ENCODE measurements at places on chromosomes 3 and 15. TPM values are rescaled to one million over a fixed set of nuclear protein-coding genes. Genes with fewer than 3 reads are reported as not detected.

Gene COLQ
- 3.3 TPM for total RNA-seq

Gene KCNMB3
- total RNA-seq: 0.36 TPM

DNA sequence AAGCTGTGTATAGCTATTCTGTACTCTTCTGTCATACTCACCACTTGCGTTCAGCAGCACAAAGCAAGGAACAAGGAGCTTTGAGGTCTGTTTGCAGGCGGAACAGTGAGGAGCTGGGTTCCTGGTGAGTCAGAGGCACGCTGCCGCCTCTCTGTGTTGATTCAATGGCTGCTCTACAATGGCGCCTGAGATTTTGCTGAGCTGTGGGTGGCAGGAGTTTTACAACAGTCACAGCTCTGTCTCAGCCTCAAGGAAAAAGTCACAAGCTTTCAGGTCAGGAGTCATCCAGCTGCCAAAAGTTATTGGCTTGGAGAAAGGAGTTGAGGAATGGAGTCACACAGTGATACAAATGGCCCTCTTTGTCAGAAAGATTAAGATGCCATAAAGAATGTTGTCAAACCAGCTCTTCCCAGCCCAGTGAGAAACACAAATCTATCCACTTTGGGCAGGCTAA is 98.1 kb downstream of the SSR3 start:
- no peak for DNase-seq

Gene SLC9A9
- 7.5 TPM for total RNA-seq

Gene ACKR4
- not detected for total RNA-seq

DNA sequence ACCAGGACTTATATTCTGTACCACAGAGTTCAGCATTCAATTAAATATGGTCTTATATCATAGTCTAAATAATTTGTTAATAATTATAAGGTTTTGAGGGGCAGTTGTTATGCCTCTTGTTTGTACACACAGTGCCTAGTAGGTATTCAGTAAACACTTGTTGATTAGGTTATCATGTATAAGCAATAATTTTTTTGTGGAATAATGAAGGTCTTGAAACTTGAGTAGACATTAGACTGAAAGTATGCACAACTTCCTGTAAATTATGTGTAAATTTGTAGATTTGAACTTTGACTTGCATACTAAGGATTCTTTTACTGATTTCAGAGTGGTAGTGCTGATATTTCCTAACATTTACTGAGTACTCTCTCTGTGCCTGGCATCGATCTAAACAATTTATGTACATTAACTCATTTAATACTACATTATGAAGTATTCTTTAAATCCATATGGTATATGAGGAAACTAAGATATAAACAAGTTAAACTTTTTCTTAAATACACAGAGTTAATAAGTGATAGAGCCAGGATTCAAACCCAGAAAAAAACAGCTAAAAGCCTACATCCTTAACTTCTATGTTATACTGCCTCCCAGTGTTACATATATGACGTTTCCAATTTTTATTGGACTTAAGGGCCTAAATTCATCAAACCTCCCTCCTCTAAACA is 65.1 kb downstream of the GLCE start:
- DNase-seq: no peak

GRCh38 chr3:18672561-18672960 is 247.4 kb upstream of the SATB1 start:
- no peak for DNase-seq

GRCh38 chr15:98966091-98966787 is 41.4 kb downstream of the PGPEP1L start:
- DNase-seq: no peak

DNA sequence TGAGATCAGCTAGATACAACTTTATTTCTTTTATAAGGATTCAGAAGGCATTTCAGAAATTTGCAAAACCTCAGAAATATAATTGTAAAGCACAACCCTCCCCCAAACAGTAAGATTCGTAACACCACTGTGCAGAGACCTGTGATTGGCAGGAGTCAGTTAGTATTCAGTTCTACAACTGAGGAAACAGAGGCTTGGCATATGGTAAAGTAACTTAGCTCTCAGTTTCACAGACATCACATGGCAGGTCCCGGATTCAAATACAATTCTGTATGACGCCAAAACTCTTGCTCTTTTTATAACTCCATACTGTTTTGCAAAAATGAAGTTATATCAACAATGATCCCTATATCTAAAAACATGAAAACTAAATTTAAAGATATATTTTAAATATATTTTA is 225.6 kb upstream of the LMCD1 start:
- no peak for DNase-seq

Gene LRRC2
- total RNA-seq: 0.33 TPM

Gene SCN11A
- total RNA-seq: 0.11 TPM

DNA sequence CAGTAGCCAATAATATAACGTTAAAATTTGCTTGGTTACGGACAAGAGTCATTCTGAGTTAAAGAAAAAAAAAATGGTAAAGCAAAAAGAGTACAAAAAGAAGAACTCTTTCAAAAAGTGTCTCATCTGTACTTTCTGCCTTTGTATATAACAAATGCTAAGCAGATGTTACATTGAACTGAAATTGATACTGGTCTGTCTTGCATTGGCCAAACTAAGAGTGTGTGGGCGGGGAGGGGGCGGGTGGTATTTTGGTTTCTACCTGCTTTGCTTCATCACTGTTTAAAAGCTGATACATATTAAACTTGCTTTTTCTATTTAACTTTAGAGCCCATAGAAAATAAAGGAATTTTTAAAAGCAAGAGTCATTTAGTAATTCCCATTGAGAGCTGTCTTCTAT is 215.0 kb upstream of the THBS1 start:
- DNase-seq: no peak

GRCh38 chr15:25703726-25704125 is 159.4 kb downstream of the ATP10A start:
- DNase-seq: no peak

- no peak for DNase-seq
Measured at GRCh38 chr3:104206925-104207324, 1159.8 kb upstream of the ALCAM start.

GRCh38 chr15:66831801-66832390 is 129.9 kb downstream of the SMAD6 start:
- no peak for DNase-seq

- DNase-seq: no peak
Measured at GRCh38 chr3:171257251-171258203, 202.7 kb downstream of the TNIK start.

Gene EHHADH
- 0.73 TPM for total RNA-seq

GRCh38 chr3:114508208-114508607 is 214.4 kb downstream of the TIGIT start:
- no peak for DNase-seq

Gene ALDH1A2
- not detected for total RNA-seq

DNA sequence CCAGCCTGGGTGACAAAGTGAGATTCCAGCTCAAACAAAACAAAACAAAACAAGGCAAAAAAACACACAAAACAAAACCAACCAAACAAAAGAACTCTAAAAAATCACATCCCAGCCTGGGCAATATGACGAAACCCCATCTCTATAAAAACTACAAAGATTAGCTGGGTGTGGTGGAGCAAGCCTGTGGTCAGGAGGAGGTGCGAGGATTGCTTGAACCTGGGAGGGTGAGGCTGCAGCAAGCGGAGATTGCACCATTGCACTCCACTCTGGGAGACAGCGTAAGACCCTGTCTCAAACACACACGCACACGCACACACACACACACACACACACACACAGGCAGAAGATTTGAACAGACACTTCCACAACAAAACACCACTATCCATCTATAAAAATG is 99.6 kb downstream of the SHQ1 start:
- DNase-seq: peak; percentile 33

DNA sequence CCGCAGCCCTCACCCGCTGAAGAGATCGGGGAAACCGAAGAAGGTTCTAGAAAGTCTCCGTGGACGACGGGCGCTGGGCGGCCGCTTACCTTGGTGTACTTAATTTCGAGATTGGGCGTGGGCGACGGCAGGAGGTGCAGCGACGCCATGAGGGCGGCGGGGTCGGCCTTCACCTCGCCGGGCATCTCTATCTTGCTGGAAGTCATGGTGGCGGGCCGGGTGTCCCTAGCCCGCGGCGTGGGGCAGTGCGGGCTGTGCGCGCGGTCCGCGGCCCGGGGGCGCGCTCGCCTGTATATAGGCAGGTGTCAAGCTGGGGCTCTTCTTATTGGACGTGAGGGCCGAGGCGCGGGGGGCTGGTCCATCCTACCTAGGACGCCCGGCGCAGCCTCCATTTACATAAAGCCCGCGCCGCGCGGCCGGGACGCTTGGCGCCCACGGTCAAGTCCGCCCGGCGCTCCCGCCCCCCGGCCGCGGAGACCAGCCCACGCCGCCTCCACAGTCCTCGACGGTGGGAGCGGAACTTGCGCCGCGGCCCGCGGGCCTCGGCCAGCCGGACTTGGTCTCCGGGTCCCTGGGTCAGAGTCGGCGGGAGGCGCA is at the start of gene ALDH1A2:
TSS of gene ALDH1A2 (minus strand) at position 267 of the 597 bp plus-strand sequence. CDS start at position 206, 61 bp downstream.
- no peak for DNase-seq

Gene AHSG
- total RNA-seq: not detected

- no peak for DNase-seq
Measured at GRCh38 chr3:68072062-68072461, 417.6 kb upstream of the SUCLG2 start.

DNA sequence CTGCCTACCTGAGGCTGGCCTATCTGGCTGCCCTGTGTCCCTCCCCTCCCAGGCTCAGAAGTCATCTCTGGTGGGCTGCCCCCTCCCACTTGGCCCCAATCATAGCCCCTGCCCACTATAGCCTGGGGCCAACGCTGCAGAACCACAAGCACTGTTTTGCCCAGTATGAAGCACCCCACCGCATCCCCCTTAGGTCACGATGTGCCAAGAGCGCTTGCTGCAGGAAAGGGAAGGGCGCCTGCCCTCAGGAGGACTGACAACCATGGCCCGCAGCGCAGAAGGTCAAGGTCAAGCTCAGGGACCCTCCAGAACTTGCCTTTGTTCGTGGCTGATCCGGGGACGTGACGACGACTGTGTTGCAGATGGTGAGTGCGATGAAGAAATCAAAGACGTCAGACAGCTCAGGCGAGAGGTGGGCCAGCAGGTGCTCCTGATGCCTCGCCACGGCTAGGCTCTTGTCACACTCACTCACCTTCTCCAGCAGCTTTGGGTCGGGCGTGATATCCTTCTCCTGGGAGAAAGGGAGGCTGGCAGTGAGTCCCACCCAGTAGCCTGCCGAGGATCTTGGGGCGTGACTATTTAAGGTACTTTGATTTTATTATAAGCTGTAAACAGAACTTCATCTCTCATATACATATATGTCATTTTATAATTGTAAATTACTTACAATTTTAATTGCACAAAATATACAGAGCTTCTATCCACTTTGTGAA is 146.6 kb downstream of the ATP10A start:
- DNase-seq: no peak

Gene MESP1
- total RNA-seq: 0.24 TPM

DNA sequence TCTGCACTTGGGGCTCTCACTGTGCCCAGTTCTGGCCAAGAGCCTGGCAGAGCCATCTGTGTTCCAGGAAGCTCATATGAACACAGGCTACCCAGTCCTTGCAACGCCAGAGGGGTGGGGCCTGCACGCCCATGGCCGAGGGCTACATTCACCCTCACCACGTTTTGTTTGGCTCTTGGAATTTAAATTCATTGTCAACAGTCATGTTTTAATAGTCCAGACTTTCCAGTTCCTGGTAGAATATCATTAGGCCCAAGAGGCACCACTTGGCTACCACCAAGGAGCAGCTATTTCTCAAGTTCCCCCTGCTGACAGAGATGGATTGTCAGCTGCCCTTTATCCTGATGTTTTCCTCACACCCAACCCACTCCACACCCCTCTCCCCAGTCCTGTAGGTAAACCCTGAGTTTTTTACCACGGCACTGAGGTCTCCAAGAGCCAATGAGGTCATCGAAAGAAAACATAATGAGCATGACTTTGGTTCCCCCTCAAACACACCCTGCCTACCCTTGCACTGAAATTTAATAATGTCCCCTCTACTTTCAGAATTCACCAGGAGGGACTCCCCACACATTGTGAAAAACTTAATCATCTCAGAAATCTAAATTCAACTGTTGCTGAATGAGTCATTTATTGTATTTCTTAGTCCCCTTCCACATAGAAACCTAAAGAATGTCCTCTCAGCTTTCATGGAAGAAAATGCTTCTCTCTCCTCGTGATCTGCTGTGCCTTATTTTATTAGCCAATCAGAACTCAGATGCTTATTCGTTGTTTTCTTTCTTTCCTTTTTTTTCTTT is 125.1 kb downstream of the SHQ1 start:
- no peak for DNase-seq

Gene ANO10
- 6.1 TPM for total RNA-seq

Gene UROC1
- not detected for total RNA-seq

DNA sequence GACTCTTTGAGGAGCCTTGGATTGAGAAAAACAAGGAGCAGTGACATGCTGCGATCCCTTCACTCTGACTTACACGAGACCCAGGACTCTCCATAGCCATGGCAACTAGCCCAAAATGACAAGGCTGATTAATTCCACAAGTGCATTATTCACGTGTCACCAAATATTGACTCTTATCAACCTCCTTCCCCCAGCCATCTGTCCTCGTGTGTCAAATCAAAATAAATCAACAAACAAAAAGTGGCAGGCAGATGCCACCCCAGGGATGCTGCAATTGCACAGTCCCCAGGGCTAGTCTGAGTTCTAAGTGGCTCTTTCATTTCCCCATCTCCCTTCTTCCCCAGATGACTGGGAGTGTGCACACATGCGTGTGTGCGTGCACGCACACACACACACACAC is 104.9 kb downstream of the AQP9 start:
- no peak for DNase-seq

Gene ATP10A
- 18.5 TPM for total RNA-seq

DNA sequence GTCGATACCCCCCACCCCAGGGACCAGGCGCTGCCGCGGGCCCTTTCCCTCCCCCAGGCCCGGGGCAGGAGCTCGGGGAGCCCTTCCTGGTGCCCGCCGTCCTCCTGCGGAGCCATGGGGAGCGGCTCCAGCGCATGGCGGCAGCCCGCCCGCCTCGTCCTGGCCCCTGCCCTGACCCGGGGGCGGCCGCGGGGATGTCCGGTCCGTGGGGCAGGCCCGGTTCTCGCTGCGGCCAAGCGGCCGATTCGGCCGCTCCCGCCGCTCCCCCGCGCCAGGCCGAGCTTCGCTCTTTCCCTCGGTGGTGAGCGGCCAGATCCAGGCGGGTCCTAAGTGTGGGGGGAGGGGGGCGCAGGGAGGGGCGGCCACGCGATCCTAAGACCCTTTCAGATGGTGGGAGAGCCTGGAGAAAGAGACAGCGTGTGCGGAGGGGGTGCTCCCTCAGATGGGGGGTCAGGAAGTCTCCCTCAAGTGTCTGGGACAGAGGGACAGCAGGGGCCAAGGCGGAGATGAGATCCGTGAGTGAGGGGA is 1.3 kb downstream of the NEIL1 start:
- no peak for DNase-seq

DNA sequence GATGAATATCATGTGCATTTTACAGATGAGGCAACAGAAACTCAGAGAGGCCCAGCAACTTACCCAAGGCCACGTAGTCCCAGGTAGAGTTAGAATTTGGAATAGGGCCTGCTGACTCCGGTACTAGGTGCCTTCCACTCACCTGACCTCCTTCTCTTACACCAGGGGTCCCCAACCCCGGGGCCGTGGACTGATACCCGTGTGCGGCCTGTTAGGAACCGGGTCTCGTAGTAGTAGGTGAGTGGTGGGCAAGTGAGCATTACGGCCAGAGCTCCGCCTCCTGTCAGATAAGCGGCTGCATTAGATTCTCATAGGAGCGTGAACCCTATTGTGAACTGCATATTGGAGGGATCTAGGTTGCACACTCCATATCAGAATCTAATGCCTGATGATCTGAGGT is 64.8 kb downstream of the SMAD3 start:
- no peak for DNase-seq

Measured in CD8-positive, alpha-beta T cell (primary cell).